DMS53 (cell line): ENCODE measurements at places on chromosomes 3 and 15.

- DNase-seq: no peak
These were observed 67.2 kb downstream of the UMPS start for GRCh38 chr3:124797426-124797945.

GRCh38 chr3:186021673-186022362, 84.0 kb upstream of the TRA2B start:
- DNase-seq: no peak

- DNase-seq: no peak
These were observed 266.9 kb upstream of the IGF1R start for GRCh38 chr15:98381446-98381845.

DNA sequence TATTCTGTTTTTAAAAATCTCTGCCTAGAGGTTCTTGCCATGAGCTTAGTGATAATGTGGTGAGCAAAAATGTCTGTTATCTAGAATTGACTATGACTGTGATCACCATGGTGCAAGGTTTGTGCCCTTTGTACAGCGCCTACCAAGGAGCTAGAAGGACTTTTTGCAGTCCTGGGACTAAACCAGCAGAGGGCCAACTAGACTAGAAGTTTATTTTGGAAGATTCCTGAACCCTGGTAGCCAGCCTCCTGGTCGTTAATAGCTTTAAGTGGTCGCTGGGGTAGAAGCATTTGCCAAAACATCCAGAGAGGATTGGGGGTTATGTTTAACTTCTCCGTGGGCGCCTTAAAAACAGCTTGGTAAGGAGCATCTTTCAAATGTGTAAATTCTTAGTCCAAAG, 7.8 kb downstream of the SCG5 start:
- peak; percentile 8 for DNase-seq

GRCh38 chr3:110929816-110930215, 141.8 kb upstream of the NECTIN3 start:
- DNase-seq: no peak

DNA sequence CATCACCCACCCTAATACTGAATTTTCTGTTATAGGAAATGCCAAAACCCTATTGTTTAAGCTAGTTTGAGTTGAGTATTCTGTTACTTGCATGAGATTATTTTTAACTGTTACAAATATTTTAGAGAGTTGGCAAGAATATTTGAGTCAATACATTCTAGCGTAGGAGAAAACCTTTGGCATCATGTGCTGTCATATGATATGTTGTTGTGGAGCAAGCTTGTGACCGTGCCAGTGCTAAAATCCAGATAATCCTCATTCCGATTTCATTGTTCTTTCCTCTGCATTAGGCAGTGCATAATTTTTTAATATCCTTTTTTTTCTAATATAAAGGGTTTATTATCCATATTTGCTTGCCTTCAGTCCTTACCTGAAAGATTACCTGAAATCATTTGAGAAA, 168.0 kb upstream of the GMNC start:
- DNase-seq: no peak

GRCh38 chr3:49602877-49603411, 48.7 kb downstream of the BSN start:
- DNase-seq: peak; percentile 88

DNA sequence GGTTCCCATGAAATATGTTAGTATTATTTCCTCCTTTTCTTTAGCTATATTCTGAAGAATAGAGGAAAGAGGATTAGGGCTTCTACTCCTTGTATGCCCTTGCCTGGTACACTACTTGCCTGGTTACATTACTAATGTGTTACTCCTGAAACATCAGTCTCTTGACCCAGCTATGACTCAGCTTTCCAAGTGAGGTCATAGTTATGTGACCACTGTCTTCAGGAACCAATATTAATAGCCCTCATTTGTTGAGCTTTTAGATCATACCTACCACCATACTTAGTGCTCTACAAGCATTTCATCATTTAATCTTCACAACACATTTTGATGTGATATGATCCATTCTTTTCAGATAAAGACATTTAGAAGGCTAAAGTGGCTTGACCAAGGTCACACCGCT, 60.3 kb downstream of the CMSS1 start:
- DNase-seq: peak; percentile 73

- DNase-seq: no peak
These were observed 36.1 kb downstream of the SLC35A5 start for GRCh38 chr3:112597945-112598344.

- peak; percentile 23 for DNase-seq
These were observed 43.4 kb downstream of the FAM174B start for GRCh38 chr15:92611995-92612745.

DNA sequence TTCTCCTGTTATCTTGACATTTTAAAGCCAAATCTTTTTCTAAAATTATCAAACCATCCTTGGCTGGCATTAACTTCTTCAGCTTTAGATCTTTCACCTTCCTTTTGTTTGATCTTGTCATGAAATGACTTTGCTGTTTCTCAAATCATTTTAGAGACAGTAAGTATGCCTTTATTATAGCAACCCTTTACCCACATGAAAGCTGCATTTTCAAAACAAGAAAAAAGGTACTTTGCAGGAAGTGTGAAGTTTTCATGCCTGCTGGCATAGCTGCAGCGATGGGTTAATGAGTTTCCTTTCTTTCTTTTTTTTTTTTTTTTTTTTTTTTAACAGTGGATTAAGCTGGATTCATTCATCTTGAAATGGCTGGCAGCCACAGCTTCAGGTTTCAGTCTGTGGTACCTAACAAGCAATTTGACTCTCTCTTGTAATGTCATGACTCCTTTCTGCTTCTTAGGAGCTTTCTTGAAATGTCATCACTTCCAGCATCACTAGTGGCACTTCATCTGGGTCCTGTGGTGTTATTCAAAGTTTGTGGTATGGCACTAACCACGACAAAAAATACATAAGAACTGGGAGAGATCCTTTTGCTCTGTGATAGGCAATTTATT, 18.8 kb downstream of the SLC25A26 start:
- DNase-seq: no peak

DNA sequence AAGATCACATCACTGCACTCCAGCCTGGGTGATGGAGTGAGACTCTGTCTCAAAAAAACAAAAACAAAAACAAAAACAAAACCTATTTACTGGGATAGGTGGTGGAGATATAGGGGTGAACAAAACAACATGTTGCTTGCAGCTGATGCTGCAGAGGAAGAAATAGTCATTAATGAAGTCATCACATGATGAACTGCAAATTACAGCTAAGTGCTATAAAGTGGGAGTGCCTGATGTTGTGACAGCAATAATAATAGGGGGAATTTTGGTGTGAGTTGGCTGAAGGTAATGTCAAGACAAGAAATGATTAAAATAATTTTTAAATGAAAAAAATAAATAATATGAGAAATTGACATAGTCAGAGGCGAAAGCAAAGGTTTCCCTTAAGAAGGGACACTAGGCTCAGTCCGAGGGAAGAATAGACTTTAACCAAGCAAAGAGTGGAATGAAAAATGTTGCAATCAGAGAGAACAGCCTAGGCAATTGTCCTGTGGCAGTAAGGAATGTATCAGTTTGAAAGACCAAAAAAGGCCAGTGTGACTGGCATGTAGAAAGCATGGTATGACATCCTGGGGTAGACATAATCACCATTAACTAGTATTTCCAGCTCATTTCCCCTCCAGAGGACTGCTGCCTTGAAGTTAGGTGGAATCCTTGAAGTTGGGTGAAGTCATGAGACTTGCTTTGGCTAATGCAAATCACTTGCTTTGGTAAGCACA, 14.7 kb upstream of the PIK3CB start:
- DNase-seq: no peak

DNA sequence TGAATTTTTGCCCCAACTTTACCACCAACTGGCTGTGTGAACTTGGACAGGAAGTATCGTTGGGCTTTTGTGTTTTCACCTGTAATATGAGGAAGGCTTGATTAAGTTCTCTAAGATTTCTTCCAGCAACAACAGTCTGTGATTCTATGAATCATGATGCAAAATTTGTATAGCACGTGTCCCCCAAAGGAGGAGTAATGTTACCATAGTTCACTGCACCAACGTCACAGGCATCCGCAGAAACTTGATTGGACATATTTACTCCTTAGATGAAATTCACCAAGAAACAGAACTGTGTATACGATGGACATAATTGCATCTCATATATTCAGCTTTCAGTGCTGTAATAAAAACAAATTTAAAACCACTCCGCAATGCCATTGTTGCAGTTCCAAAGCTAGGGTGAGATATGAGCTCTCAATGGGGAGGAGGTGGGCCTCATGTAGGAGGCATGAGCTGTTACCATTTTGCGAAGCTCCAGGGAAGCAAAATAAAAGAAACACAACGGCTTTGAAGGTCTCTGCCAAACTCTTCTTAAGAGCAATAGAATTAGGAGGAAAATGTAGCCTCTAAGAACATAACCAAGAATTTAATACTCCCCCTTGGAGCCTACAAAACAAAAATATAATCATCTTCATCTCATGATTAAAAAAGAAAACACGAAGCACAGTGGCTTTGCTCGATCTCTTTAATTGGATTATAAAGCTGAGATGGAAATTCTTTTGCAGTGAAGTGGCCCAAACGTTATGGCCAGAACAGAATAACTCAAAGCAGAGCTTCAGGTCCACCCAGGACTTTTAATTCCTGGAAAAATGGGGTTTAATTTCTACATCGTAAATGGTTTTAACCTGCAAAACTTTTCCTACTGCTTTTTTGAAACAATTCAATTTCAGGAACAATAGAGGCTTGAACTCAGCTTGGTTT, 80.7 kb downstream of the CHST2 start:
- DNase-seq: no peak

DNA sequence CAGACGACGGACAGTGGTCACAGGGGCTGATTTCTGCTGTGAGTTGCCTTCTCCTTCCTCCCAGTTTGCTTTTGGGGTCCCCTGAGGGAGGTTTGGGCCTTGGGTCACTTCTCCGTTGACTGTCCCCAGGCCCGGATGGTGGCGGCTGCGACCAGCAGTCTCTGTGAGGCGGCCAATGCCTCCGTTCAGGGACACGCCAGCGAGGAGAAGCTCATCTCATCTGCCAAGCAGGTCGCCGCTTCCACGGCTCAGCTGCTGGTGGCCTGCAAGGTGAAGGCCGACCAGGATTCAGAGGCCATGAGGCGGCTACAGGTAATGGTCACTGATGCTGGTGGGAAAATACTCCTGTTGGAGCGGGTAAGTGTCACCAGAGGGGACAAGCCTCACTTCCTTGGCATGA, 206.8 kb upstream of the TPM1 start:
- DNase-seq: no peak

DNA sequence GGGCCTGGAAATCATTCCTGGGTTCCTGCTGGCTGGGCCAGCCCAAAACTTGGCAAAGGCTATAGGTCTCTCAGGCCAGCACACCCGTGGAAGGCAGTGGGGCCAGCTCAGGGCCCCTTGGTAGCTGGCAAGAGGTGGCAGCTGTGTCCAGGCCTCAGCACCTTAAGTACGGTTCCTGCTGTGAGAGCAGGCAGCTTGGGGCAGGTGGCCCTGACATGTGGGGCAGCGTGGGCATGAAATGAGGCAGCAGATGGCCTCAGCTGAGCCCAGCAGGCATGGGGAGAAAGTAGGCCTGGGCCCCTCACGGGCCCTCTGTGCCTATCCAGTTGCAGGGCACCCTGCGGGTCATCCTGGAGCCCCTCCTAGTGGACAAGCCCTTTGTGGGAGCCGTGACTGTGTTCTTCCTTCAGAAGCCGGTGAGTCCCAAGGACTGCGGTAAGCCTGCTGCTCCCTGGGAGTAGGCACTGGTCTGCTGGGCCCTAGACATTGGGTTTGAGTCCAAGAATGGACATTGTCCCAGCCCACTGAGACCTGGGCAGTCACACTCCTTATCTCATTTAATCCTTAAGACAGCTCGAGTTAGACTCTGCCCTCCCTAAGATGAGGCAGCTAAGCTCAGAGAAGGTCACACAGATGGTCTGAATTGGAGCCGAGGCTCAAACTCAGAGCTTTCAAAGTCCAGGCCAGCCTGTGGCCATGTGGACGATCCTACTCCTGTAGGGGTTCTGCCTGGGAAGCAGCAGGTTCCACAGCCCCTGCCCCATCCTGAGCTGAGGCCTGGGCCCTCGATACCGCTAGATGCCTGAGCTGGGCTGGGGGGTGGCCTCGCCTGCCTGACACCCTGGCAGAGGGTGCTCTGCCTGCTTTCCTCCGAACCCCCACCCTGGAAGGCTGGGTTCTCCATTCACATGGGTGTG, 25.5 kb downstream of the ESYT3 start:
- DNase-seq: no peak

- DNase-seq: no peak
These were observed 178.6 kb upstream of the CCDC54 start for GRCh38 chr3:107198581-107199181.

DNA sequence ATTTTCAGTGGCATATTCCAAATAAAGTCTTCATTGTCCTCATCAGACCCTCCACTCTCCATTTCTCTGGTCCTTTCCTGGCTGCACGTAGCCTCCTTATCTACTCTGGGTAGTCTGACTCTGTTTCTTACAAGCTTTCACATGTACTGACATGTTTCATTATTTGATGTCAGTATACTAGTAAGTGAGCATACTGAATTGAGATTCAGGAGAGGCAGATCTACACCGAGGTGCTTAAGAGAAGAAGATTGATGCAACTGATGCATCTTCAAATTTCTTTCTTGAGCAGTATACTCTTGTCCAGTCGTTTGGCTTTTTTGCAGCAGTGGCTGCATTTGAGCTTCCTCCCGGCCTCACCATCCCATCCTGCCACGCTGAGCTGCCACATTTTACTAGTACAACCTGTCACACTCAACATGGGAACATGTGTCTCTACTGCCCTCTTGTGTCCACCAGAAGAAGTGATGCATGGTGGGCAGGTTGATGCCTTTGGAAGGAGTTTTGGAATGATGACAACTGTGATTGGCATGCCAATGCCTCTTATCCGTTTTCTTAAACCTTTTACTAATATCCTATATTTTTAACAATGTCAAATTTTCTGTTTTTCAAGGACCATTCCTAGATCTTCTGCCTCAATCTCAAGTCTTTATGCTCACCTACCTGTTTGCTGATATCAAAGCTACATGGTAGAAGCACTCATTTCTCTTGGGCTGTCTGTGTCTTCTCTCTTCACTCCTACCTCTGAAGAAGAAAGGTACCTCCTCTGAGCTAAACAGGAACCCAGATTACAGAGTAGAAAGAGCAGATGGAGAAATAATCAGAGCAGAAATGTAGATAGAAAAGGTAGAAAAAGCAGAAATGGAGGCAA, 38.7 kb downstream of the GUCA1C start:
- peak; percentile 77 for DNase-seq

DNA sequence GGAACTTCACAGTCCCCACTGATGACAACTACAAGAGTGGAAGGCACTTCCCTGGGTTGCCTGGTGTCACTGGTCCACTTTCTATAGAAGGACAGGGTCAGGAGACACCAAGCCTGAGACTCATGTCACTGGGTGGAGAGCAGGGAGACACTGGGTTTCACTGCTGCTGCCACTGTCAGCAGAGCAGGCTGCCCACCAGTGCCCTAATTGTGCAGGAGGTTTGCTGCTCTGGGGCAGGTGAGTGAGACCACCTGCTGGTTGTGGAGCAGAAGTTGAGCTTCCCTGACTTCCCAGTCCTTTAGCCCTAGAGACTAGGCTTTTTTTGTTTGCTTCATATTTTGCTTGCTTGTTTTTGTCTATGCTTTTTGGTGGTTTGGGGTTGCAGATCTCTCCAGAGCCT, 528.4 kb upstream of the RGMA start:
- DNase-seq: no peak

GRCh38 chr3:126339466-126339865, 17.7 kb downstream of the KLF15 start:
- no peak for DNase-seq
